ENCODE measurements at places on chromosomes 1 and 21.
A peak's percentile ranks its signal among the peaks of the same experiment; 100 is the strongest.

DNA sequence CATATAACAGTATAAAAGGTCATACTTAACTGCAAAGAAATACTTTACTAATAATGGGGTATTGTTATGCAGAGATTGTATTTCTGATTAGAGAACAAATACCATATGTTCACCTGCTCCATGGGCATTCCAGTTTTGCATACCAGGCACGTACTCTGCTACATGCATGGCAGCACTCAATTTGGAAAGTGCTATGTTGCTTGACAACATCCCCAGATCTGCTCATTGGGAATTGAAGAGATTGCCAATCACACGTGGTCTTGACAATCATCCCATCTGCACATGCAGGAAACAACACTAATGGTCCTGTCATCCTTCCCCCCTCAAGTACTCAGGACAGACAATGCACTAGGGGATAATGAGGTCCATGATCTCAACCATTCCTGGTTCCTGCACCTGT is 63.4 kb upstream of the PDE4B start:
- no peak for DNase-seq

GRCh38 chr1:26122988-26123973 is 11.7 kb downstream of the PDIK1L start:
- DNase-seq, result no peak

DNA sequence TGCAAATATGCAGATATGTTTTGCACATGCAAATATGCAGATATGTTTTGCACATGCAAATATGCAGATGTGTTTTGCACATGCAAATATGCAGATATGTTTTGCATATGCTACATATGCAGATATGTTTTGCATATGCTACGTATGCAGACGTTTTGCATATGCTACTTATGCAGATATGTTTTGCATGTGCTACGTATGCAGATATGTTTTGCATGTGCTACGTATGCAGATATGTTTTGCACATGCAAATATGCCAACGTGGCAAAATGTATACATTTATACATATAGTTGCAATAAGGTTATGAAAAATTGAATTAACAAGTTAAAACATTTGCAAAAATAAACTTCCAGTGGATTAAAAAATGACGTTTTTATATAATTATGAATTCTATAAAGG is 30.8 kb upstream of the TP53BP2 start:
- DNase-seq, result no peak

DNA sequence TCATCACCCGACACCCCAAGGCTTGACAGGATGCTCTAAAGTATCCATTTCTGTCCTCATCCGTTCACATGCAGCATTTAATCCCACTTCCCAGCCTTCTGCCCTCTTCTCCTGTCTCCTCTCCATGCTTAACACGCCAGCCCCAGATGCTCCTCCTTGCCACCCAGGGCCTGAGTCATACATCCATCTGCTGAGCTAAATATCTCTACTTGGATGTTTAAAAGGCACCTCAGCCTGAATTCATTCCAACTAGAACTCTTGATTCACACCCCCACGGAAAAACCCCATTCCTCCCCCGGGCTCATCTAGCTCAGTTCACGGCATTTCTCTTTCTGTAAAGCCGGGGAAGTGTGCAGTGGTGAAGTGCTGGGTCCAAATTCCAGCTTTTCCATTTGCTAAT is 27.7 kb downstream of the TEX35 start:
- DNase-seq, result peak; percentile 60

GRCh38 chr1:25771221-25772114 is 28.5 kb upstream of the SELENON start:
- no peak for DNase-seq

- no peak for DNase-seq
These were observed 73.5 kb upstream of the WNT4 start for GRCh38 chr1:22216210-22216883.

DNA sequence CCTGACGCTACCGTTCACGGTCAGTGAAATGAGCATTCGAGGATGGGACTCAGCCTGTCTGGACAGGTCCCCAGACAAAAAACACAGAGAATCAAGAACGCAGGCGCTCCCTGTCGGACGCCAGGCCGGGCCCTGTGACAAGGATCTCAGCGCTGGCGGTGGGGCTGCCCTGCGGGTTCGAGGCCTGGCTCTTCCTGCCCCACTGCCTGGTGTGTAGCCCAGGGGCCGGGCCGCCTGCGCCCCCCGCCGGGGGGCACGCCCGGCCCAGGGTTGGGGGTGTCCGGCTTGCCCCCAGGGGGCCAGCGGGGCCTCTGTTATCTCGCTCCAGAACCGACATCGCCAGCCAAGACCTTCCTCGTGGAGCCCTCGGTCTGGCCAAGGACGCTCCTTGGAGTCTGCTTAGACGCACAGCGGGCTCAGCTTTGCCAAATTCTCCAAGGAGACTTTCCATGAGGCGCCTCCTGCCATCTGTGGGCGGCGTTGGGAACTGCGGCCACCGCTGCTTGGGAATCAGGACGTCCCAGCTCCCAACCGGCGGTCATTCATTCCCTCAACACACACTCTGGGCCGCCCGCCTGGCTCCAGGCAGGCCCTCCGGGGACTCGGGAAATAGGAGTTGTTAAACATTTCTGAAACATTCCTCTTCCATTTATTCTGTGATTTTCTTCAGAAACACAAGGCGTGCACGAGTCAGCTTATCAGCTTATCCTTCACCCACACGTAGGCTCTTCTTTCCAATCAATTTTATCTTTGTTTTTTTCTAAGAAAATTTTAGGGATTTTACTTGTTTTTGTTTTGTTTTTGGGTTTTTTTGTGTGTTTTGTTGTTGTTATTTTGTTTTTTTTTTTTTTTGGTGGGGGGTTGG is 11.3 kb upstream of the RIPK4 start:
- DNase-seq, result no peak

DNA sequence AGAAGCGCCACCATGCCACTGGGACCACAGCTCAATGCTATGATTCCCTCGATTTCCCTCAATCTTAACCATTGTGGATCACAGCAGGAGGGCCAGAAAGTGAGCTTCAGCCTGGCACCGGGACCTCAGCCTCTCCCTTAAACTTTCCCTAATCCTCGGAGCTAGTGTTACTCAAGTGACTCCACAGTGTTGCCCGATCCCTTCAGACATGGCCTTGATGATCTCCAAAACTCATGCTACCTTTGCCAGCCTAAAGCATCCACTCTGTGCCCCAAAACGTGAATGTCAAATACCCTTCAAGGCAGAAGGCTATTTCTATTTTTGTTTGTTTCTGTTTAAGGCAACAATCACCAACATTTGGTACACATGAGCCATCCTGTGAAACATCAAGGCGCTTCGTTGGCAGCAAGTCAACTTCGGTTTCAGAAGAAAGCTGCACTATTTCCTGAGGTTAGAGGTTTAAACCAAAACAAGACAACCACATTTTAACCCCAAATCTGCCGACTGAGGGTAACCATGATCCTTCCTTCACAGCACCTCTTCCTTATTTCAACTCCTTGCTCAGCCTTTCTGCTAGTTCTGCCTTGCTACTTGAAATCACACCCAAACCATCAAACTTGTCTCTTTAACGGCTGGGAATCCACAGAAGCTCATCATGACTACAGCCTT is 94.4 kb upstream of the KRTAP19-8 start:
- DNase-seq, result no peak

DNA sequence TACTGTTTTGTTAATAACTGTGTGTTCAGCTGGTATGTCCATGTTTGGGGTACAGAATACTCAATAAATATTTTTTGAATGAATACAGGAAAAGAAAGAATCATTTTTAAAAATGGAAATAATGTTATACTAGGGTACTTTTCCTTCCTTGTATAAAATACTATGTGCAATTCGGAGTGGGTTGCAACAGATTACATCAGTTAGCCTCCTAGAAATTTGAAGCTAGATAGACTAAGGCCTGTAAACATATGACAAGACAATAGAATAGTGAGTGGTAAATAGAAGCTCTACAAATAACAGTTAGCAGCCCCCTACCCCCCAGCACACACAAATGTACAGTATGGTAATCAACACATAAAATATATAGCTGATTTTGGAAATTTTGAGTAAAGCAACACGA is 195.9 kb downstream of the KCNT2 start:
- no peak for DNase-seq

DNA sequence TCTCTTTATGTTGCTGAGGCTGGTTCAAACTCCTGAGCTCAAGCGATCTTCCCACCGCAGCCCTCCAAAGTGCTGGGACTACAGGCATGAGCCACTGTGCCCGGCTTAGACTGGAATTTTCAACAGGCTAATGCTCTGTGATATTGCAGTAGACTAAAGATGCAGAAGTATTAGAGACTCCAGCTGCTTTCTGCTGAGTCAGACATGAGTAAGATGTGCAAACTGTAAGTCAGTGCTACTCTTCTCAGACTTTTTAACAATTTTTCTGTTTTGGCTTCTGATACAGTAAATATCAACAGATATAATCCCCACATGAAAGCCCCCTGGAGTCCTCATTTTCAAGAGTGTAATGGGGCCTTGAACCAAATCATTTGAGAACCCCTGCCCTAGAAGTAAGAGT is 29.3 kb upstream of the NLRP3 start:
- no peak for DNase-seq

DNA sequence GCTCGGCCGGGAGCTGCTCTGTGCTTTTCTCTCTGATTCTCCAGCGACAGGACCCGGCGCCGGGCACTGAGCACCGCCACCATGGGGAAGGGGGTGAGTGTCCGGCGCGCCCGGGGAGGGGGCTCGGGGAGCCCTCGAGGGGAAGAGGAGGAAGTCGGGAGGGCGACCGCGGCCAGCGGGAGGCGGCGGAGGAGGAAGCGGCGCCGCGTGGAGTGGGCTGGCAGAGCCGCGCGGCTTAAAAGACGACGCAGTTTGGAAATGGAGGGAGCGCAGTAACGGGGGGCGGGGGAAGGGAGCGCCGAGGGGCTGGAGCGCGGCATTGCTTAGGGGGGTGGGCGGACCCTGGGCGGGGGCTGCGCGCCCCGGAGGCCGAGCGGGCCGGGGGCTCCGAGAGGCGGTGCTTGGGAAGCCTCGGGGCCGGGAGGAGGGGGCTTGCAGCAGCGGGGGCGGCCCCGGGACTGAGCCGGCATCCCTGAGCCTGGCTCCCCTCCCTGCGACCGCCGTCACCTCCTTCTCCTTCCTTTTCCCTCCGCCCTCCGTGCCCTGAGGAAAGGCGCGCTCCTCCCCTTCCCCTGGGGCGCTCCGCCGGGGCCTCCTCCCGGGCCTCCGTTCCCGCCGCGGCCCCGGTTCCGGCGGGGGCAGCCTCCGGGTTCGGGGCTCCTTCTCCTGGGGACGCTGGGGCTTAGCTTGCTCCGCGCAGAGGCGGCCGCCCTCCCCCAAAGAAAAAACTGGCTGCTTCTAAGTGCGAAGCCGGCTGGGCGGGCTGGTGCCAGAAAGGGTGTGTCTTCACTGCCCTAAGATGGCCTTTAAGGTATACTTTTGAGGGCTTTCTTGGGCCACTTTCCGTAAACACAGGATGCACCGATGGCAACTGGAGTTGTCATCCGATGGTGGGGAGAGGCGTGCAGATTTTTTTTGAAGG is 648 bp downstream of the ATP1A1 start:
- DNase-seq, result no peak

GRCh38 chr1:187051618-187052232 is 223.0 kb downstream of the PLA2G4A start:
- peak; percentile 2 for DNase-seq

- DNase-seq, result no peak
These were observed 217.8 kb upstream of the HOOK1 start for GRCh38 chr1:59596956-59597355.

GRCh38 chr1:94126651-94127050 is 5.7 kb upstream of the ABCA4 start:
- DNase-seq, result no peak

DNA sequence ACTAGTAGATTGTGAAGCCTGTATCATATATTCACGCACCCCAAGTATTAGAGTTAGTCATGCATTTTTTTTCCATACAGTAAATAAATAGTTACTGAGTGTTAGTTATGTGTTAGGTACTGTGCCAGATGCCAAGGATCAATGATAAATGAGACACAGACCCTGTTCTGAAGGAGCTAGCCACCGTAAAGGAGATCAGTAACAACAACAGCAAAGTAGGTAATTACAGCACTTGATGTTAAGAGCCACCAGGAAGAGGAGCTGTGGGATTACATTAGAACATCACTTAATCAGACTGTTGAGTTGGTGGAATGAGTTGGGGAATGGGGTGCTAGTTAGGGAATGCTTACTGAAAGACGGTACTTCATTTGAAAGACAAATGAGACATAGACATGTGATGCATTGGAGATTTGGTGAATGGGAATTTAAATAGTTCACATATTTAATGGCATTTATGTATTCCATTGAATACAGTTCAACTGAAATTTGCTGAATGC is 21.0 kb downstream of the PRKAA2 start:
- DNase-seq, result no peak

GRCh38 chr1:186618401-186619170 is 61.6 kb downstream of the PTGS2 start:
- no peak for DNase-seq

- no peak for DNase-seq
These were observed 104.6 kb upstream of the SPATA6 start for GRCh38 chr1:48576565-48576964.

GRCh38 chr1:43069461-43070050 is 102.5 kb downstream of the EBNA1BP2 start:
- no peak for DNase-seq

DNA sequence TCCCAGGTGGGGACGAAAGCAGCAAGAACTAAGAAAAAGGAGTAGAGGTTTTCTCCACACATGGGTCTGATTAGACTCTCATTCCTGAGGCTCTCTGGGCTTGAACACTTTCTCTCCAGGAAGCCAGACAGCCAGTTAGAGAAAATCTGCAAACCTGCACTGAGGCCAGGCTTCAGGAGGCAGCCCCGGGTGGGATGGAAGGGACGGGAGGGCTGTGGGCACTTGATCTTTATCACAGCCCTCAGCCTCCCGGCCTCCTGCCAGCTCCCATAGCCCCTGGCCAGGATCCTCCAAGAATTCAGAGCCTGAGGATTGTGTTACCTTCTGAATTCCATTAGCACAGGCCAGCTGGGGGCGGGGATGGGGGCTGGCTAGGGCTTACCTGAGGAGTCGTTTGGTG is 40.1 kb downstream of the SERTAD4 start:
- no peak for DNase-seq

DNA sequence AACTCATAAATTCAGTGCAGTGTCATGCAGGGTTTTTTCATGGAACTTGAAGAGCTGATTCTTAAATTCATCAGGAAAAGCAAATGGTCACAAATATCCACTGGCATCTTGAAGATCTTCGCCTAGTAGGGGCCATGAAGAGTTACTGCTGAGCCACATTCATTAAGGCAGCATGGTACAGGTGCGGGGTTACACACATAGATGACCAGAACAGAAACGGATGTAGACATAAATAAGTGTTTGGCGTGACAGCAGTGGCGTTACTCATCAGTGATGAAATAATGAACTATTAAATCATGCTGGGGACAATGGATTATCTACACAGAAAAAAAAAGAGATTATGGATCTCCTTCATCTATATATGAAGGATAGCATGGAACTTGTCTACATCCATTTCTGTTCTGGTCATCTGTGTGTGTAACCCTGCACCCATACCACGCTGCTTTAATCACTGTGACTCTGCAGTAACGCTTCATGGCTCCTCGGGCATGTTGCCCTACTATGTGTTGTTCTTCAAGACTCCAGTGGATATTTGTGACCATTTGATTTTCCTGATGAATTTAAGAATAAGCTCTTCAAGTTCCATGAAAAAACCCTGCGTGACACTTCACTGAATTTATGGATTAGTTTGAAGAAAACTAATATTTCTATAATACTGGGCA is 161.3 kb downstream of the GALNT2 start:
- no peak for DNase-seq

- no peak for DNase-seq
These were observed 45.3 kb downstream of the KCTD3 start for GRCh38 chr1:215612391-215612790.

- DNase-seq, result no peak
These were observed 20.0 kb downstream of the HDAC1 start for GRCh38 chr1:32311709-32312393.
